NCI-H526 treated with DMSO at 0.1 percent for 48 hours (cell line): ENCODE measurements at places on chromosomes 6 and 20.

- DNase-seq: no peak
These were observed 25.1 kb downstream of the IL20RA start for GRCh38 chr6:137019476-137020272.

DNA sequence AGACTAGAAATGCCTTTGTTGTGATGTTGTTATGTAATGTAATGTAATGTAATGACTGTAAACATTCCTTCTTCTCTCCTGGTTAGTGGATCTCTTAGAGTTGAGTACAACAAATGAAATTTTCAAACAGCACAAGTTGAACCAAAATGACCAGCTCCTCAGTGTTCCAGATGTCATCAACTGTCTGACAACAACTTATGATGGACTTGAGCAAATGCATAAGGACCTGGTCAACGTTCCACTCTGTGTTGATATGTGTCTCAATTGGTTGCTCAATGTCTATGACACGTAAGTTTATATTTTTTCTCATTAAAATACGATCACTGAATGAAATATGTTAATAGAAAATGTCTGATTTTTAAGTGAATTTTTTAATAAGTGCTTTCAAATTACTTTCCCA lies 496.7 kb downstream of the UTRN start:
- no peak for DNase-seq

DNA sequence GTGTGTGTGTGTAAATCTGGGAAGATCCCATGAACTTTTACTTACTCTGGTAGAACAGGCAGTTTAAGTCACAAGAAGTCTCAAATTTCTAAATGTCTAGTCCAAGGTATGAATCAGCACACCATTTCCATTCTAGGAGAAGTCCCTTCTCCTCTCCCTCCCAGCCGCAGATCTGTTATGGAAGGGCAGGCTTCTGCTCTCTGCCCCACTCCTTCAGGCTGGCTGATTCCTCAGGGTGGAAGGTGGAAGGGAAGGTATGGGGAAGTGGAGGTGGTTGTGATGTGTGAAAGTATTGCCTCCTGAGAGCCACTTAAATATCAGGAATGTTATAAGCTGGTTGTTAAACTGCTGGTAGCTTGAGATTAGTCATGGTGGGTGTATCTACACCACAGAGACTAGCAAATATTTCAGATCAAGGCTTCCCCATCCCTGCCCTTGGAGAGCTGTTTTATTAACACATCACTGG lies 44.5 kb upstream of the LAMA4 start:
- DNase-seq: no peak

GRCh38 chr6:85283436-85283835 lies 166.4 kb upstream of the NT5E start:
- DNase-seq: no peak

DNA sequence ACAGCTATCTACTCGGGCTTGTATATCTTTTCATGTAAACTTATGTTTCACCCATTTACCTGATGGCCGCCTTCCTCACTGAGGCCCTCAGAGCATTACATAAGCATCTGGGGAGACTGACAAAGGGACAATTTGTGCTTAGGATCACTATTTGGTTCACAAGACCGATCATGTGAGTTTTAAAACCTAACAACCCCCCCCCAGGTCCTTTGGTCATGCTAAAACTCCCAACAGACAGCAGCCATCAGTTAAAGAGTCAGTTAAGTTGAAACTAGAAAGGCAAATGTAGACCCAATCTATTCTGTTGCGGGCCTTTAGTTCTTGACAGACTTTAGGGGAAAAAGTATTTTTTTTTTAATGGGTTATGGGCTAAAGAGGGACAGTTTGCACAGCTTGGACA lies 205.0 kb upstream of the RNF24 start:
- DNase-seq: no peak

- DNase-seq: no peak
These were observed 35.6 kb downstream of the UTRN start for GRCh38 chr6:144320741-144321140.

DNA sequence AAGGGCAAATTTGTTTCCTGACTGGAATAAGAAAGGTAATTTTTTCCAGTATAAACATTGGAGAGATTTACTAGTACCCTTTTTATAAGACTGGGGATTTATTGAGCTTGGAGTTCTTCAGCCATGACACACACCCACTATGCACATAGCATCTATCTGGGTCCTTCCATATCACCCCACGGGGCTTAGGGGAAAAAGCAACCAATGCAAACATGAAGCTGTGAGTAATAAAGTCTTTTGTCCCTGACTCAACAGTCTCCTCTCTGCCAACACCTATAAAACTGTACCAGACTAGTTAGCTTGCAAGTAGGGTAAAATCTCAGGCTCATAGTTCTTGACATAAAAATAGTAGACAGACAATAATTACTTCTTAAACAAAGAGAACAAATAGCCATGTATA lies 23.4 kb downstream of the COL21A1 start:
- DNase-seq: no peak

DNA sequence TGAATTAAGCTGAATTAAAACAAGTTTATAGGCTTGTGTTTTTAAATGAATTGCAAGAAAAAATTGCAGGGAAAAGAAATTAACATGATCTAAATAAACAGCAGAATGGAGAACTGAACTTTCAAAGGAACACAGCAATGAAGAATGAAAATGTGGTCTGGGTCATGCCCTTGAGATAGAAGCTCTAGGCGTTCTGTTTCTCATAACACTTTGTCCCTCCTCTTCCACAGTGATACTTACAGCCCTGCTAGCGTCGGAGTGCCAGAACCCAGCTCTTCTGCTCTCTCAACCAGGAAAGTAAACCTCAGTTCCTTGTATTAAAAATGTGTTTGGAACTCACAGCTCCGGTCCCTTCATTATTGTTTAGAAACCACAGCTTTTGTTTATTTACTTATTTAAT lies 11.4 kb downstream of the HMGCLL1 start:
- DNase-seq: no peak

DNA sequence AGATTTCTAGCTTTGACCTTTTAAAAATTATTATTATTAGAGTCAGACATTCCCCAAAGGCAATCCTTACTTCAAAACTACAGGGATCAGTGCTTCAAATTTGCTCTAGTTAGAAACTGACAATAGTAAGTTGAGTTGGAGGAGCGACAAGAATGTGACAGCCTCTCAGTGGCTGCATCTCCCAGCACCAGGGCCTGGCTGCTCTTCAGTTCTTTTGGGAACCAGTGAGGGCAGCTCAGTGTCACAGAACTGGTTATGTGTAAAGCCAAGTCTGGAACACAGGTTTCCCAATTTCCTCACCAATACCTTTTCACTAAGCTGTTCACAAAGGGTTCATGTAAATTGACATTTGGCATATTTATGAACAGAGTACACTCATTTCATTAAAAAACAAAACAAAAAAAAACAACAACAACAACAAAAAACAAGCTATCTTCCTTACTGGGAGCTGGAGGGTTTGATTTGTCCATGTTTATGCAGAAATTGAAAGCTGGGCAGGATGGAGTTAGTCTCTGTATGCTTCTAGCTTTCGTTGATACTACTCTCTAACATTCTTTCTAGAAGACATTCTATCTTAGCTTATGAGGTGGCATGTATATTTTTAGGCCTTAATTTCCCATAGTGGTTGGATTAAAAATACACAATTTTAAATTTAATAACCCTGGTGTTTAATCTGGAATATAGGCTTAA lies 95.0 kb downstream of the SAMD5 start:
- DNase-seq: no peak

DNA sequence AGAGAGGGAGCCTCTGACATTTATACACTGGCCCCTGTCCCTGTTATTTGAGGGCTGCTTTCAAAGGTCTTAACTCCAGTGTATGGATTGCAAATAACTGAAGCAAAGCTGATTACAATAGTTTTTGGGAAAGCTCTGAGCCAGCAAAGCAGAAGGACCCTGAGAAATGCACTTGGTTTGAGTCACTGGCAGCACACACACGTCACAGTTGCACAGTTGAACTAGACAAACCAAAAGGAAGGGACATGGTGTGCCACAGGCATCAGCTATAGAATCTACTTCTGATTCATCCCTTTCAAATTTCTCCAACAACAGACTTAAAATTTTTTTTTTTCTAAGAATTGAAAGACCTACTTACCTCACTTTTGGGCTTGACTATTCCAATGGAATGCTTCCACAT lies 56.4 kb downstream of the SNRNP48 start:
- DNase-seq: no peak

DNA sequence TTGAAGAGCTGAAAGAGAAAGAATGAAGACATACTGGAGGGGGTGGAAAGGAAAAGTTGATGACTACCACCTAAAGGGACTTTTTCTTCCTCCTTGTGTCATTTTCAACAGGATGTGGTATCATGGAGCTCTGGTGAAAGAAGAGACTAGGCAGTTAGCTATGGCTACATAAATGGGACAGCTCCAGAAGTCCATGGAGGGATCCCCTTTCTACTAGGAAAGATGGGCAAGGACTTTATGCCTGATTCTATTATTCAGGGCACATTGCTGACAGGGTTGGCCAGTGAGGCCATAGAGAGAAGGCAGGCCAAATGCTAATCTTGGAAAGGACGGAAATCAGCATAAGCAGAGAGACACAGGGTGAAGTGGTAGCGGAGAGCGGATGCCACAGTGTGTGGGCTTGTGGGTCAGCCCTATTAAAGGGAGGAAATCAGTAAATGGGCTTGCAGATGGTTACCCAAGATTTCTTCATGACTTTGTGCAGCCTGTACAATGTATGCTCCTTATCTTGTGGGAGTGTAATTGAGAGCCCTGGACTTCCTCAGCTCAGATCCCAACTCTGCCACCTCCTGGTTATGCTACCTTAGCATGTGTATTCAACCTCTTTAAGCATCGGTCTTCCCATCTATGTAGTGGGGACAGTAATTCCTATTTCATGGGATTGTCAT lies 77.4 kb upstream of the TMEM170B start:
- no peak for DNase-seq

- no peak for DNase-seq
These were observed 12.2 kb upstream of the KCNK15 start for GRCh38 chr20:44733341-44734069.

DNA sequence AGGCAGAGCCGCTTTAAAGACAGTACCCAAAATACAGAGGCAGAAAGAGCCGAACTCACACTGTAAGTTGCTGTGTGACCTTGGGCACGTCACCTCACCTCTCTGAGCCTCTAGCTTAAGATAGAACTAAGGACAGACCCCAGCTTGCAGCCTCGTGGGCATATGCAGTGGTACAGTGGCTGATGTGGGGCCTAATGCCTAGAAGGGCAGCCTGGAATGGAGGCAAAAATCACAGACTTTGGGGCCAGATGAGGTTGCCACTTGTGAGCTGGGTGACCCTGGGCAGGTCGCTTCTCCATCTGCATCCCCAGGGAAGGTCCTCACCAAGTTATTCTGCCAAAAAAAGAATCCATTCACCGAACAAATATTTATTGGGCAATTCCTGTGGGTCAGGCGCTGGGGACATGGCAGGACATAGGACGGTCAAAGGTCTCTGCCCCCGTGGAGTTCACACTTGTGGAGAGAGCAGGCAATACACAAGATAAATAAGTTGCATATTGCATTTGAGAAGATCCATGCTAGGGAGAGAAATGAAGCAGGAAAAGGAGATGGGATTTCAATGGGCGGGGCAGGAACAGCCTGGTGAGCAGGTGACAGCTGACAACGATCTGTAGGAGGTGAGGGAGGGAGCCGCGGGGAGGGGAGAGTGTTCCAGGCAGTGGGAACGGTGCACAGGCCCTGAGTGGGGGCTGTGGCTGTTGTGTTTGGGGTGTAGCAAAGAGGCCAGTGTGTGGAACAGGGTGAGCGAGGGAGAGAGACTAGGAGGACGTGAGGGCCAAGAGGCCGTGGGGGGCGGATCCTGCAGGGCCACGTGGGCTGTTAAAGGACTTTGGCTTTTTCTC lies 115.2 kb downstream of the CEBPB start:
- peak; percentile 9 for DNase-seq

DNA sequence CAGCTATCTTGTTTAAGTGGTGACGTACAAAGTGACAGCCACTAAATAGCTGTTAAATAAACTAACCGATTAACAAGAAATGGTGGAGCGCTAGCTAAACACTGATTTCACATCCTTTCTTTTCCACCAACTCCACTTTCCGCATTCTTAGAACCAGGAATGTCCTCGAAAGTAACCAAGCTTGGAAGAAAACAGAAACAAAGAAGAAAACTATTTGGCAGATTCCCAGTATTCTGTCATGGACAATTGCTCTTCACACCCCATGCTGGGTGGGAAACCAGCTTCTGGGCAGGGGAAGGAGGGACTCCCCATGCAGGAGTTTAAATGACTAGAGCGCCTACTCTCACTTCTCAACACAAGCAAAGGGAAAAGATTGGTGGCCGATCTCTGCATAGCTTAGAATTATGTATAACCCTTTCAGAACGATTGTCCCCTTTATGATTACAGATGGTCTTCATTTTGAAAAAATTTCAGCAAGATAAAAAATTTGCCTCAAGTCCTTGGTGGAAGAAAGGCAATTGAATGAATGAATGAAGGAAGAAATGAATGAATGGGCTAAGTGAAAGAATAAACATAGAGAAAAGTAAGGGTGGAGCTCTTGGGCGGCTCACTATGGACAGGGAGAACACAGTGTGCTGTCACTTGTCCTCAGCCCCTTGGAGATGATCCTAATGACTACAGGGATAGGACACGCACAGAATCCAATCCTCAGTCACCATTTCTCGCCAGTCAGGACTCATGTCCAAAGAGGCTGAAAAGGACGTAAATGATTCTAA lies 148.7 kb upstream of the NEDD9 start:
- DNase-seq: no peak

- no peak for DNase-seq
These were observed 58.3 kb upstream of the CARMIL1 start for GRCh38 chr6:25220857-25221256.

DNA sequence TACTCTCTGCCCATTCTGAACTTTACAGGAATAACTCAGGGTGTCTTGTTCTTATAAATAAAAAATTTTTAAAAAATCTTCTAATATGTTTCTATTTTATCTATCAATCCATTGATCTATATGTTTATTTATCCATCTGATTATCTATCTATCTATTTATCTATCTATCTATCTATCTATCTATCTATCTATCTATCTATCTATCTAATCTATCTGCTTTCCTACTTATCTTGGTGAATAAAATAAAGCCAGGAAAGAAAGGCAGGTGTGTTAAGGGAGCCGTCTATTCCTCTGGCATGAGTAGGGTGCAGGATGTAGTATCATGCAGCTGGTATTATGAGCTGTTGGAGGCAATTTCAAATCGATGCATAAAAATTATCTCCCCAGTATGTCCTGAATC lies 153.0 kb downstream of the FOXA2 start:
- DNase-seq: no peak

GRCh38 chr6:36599791-36600209 lies 5.6 kb downstream of the SRSF3 start:
- peak; percentile 51 for DNase-seq

GRCh38 chr6:116430860-116431259 lies 30.3 kb upstream of the CALHM6 start:
- DNase-seq: no peak

- DNase-seq: no peak
These were observed 9.4 kb upstream of the AVP start for GRCh38 chr20:3093861-3094361.

- DNase-seq: no peak
These were observed 26.9 kb downstream of the ANKEF1 start for GRCh38 chr20:10061641-10062040.

GRCh38 chr6:118791499-118791898 lies 102.5 kb upstream of the ASF1A start:
- no peak for DNase-seq

- no peak for DNase-seq
These were observed 920.4 kb upstream of the GJE1 start for GRCh38 chr6:141212296-141212695.

GRCh38 chr6:41430875-41431274 lies 95.5 kb downstream of the NCR2 start:
- no peak for DNase-seq
